ENCODE measurements at places on chromosomes 7 and 10.

- no peak for DNase-seq
These were observed 19.6 kb upstream of the TLX1 start for GRCh38 chr10:101111547-101111946.

- DNase-seq, result no peak
These were observed 1297.2 kb upstream of the LRRTM3 start for GRCh38 chr10:65628493-65629139.

GRCh38 chr7:35495377-35495776 lies 199.6 kb downstream of the HERPUD2 start:
- DNase-seq, result no peak

- no peak for DNase-seq
These were observed 291.3 kb upstream of the ZMIZ1 start for GRCh38 chr10:78777466-78777865.

GRCh38 chr10:6563731-6564130 lies 16.3 kb downstream of the PRKCQ start:
- DNase-seq, result no peak

DNA sequence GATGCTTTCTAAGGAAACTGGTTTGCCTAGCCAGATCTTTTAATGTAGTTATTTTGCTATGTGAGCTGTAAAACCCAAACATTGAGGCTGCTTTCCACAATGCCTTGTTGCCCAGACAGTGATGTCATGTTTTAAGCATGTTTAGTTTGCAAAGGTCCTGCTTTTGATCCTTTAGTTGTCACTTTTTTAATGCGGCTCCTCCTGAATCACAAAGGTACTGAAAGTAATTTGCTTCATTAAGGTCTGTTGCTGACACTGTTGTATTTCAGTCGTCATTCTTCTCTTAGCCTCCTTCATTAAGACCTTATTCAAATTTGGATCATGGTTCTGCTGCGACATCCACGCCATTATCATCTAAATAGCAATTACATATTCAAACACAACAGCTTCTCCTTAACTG lies 10.6 kb downstream of the RPA3 start:
- no peak for DNase-seq

- no peak for DNase-seq
These were observed 2.3 kb downstream of the MACROH2A2 start for GRCh38 chr10:70054902-70055301.

DNA sequence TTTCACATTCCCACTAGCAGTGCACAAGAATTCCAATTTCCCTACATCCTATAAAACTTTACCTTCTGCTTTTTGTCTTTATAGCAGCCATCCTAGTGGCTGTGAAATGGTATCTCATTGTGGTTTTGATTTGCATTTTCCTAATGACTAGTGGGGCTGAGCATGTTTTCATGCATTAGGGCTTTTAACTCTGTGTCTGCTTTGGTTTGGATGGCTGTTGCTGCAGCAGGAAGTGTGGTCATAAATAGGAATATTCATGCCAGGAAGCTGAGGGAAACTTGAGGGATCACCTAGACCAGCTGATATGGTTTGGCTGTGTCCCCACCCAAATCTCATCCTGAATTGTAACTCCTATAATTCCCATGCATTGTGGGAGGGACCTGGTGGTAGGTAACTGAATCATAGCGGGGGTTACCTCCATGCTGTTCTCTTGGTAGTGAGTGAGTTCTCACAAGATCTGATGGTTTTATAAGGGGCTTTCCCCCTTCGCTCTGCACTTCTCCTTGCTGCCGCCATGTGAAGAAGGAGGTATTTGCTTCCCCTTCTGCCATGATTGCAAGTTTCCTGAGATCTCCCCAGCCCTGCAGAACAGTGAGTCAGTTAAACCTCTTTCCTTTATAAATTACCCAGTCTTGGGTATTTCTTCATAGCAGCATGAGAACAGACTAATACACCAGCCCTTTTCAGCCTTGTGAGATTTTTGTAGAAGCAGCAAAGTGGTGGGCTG lies 181.8 kb upstream of the PITRM1 start:
- no peak for DNase-seq

DNA sequence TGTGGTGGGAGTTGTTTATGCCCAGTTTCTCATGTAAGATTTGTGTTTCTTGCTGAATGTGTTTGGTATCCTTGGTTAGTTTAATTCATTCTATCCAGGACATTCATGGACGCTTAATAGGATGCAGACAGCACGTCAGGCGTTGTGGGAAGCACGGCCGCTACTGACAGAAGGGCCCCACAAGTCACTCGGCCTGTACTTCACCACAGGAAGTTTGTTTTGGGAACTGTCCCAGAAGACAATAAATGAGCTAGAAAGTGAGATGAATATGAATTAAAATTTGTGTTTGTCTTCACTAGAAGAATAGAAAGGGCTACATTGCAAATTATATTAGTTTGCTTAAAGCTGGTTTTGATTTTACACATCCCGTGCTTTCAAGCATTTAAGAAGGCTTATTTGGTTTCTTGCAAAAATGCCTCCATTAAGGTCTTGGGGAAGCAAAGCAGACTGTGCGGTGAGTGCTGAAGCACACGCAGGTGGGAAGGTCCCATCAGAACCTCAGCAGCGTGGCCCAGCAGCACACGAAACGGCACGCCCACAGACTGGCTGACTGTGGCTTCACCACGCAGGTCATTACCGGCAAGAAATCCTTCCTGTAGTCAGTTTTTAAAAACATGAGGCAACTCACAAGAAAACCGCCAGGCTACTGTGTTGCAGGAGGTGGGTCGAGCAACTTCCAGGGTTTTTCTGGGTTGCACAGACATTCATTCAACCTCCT lies 74.1 kb downstream of the VIPR2 start:
- DNase-seq, result no peak

- DNase-seq, result no peak
These were observed 10.0 kb upstream of the CDK14 start for GRCh38 chr7:90586091-90586490.

GRCh38 chr10:132158823-132159222 lies 27.9 kb upstream of the DPYSL4 start:
- no peak for DNase-seq

DNA sequence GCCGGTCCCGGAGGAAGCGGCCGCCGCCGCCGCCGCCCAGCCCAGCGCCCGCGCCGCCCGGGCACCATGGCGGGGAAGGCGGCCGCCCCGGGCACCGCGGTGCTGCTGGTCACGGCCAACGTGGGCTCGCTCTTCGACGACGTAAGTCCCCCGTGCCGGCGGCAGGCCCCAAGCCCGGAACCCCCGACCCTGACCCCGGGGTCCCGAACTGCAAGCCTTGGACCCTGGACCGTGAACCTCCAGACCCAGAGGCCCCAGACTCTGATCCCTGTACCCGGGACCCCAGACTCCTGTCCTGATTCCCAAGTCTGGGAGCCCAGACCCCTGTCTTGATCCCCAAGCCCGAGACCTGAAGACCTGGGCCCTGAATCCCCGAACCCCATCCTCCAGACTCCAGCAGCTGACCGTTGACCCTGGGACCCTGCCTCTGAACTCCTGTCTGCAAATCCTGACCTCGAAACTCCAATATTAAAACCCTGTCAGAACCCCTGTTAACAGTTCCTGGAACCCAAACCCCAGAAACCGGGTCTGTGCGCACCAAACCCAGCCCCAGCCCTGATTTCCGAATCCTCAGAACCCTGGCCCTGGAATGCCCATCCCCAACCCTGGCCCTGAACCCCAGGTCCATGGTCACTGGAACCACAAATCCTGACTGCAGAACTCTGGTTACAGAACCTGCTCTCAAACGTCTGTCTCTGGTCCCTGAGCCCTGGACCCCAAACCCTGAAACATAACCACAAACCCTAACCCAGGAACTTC lies 623 bp downstream of the INPP5A start:
- no peak for DNase-seq

- no peak for DNase-seq
These were observed 36.6 kb downstream of the FAM53B start for GRCh38 chr10:124707551-124707950.

GRCh38 chr7:39894904-39895303 lies 55.2 kb upstream of the CDK13 start:
- no peak for DNase-seq

DNA sequence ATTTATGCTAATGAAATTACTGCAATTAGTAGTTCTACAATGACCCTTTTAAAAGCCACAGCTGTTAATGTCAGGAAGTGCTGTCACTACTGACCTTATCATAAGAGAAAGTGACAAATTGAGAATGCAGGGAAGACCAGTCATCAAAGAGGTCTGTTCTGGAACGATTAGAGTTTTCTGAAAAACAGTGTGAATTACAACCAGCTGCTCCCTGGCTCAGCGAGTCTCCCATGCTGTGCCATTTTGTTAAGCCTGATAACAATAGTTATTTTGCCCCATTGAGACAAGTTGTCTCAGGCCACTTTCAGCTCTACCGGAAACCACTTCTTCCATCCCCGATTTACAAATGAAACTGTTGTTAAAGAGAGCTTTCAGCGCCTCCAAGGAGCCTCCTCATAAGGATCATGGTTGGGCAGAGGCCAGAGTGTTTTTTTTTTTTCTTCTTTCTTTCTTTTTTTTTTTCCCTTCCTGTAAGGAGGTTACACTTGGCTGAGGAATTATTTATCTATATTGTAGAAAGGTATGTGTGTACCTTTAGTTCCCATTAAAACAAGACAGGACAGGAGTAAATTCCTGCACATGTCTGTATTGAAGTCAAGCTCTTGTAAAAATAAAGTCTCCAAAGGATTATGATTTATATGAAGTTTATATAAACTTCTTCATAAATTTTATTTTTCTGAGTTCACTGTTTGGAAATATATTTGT lies 173.6 kb downstream of the CDCA7L start:
- DNase-seq, result no peak

DNA sequence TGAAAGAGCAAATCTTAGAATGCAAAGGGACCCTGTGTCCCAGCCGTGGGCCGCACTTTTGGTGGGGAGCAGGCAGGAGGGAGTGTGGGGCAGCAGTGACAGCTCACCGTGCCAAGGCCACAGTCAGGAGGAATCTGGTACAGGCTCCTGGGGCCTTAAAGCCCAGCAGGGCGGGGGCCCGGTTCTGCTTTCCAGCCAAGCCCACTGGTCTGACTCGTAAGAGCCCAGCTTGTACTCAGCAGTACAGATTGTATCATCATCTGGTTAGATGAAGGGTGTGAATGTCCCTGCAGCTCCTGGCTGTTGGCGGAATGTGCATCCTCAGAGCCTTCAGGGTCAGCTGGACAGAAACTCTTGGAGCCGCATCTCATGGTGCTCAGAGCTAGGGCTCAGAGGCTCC lies 30.5 kb upstream of the TRIM8 start:
- no peak for DNase-seq

DNA sequence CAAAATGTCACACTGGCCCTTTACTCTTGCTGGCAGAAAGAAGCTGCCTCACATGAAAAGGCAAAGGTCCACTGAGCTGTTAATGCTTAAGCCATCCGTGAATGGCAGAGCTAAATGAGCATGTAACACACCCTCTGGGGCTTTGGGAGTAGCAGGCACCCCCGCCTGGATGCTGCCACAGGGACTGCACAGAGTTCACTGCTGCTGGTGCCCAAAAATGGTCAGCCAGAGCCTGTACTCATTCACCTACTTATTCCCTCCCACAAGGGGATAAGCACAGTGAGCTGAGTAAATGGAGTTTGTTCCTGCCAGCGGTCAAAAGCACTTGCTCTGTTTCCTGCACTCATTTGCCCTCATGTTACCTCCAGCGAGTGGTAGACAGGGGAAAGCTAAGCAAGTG lies 374.0 kb upstream of the STEAP1 start:
- DNase-seq, result no peak

- no peak for DNase-seq
These were observed 994.1 kb downstream of the TYW1 start for GRCh38 chr7:67990716-67991115.

DNA sequence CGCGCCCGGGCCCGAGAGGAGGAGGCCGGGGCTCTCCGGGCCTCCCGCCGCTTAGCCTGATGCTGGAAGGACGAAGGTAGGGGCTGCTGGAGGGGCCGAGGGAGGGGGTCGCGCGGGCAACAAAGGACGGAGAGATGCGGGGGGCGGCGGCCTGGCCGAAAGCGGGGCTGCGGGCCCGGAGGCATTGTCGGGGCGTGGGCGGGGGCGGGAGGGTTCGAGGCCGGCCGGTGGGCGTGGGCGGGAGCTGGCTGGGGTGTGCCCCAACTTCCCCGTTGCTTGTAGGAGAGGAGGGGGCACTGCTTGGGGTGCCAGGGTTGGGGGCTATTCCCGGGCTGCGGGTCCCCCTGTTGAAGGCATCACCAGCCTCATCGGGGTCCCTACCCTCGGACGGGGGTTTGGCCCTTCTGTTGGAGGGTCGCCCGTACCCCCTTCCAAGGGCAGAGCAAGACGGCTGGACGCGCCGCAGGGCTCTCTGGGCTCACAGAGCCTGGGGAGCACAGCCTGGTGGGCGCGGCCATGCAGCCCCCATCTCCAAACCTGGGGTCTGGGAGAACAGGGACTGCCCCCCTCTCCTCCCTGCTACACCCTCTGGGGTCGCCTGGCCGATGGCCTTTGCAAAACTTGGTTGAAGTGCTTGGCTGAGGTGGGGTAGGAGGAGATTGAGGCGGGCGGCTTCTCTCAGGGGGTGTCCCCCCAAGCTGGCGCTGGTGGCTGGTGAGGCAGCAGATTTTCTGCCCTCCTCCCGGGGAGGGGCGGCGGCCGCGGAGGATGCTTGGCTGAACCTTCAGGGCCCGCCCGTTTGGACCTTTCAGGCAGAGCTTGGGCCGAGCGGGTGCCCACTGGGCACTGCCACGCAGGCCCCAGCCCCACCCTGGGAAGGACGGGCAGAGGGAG lies 699 bp downstream of the CLIP2 start:
- DNase-seq, result no peak

DNA sequence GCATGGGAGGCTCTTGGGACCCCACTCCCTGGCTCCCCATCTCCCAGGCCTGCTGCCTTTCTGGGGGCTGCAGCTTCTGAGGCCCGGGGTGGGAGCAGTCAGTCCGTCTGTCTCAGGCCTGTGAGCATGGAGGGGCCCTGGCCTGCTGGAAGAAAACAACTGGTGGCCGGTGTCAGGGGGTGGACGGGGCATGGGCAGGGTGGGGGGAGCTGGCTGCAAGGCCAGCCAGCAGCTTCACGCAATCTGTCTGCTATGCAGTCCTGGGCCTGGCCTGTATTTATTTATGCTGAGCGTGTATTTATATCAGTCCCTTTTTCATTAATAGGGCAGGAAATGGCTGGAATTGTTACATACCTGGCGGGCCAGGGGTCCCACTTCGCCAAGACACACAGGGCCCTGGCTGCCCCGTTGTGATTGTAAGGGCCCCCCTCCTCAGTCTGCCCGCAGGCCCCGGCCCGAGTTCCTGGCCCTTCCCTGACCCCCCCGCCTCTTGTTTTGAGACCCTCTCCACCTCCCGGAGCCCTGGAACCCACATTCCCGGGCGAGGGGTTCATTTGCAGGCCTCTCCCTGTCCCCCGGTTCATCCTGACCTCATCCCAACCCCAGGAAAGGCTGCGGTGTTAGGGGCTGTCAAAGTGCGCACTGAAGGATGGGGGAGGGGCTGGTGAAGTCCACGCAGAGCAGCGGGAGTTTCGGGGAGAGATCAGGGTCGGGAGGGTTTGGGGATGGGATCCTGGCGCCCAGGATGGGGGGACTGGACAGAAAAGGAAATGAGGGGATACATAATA lies 8.2 kb downstream of the TMEM270 start:
- no peak for DNase-seq

GRCh38 chr7:106073701-106074100 lies 38.4 kb downstream of the SYPL1 start:
- no peak for DNase-seq

GRCh38 chr7:138245216-138245615 lies 169.0 kb downstream of the AKR1D1 start:
- no peak for DNase-seq

GRCh38 chr7:98996150-98996552 lies 117.8 kb downstream of the TRRAP start:
- DNase-seq, result no peak

GRCh38 chr10:119341459-119342301 lies 134.3 kb downstream of the GRK5 start:
- no peak for DNase-seq

Measured in SIG-M5 (cell line).